ENCODE measurements at places on chromosomes 11 and 22.
A peak's percentile ranks its signal among the peaks of the same experiment; 100 is the strongest.

DNA sequence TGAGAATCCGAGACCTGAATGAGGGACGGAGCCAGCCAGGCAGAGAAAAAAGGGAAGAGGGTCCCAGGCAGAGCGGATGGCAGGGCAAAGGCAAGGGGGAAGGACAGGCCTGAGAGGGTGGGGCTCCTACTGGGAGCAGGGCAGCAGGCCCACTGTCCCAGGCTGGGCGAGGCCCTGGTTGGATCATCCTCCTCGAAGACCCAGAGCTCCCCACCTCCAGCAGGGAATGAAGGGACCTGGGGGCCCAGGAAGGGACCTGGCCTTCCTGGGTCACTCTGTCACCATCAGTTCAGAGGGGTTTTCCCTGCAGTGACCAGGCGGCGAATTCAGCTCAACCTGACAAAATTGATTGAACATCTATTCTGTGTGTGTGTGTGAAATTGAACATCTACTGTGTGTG lies 4.0 kb downstream of the CD5 start:
- DNase-seq = no peak

GRCh38 chr11:47052165-47052564 lies 115.6 kb downstream of the CSTPP1 start:
- DNase-seq = no peak

DNA sequence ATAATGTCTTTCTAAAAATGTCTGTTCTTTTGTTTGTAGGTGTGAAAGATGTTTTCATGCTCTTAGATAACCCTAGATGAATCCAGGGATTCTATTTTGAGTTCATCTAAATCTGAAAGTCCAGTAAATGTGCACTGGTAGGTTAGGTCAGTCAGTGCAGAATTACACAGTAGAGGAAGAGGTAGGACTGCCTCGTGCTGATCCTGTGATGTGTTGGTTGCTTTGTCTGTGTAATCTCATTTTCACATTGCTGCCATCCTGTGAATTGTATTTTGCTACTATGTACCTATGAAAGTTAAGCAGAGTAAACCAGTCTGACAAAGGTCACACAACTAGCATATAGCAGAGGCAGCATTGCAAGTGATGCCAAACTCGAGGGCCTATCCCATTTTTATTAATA lies 36.5 kb downstream of the ATXN10 start:
- DNase-seq = no peak

DNA sequence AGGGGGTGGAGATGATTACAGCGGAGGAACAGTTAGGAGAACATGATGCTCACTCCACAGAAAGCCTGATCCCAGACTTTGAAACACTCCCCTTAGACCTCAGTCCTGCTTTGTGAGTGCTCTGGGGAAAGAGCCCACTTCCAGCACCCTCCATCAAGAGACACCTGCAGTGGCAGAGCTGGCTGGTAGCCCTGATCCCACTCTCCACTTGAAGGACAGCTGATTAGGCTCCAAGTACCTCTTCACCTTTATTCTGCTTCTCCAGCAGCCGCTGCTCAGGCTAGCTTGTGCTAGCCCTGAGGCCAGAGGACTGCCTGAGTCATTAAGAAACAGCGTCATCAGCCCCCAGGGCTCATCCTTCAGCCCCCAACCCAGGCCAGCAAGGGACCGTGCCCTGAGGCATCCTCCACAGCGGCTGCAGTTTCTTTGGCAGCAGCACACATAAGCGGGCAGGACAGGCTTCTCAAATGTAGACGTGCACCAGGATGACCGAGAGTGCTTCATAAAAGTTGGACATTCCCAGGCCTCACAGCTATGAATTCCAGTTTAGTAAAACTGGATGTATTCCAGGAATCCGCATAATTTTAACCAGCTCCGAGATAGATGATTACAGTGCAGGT lies 146.0 kb upstream of the TBCEL start:
- DNase-seq = no peak

DNA sequence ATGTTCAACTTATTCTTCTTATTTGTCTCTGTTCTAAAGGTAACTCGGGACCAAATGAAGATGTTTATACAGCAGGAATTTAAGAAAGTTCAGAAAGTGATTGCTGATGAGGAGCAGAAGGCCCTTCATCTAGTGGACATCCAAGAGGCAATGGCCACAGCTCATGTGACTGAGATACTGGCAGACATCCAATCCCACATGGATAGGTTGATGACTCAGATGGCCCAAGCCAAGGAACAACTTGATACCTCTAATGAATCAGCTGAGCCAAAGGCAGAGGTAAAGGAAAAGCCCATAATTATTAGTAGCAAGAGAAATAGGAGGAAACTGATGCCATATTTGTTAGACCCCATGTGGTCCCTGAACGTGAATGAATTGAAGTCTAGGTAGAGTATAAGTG lies 63.3 kb downstream of the TRIM44 start:
- no peak for DNase-seq

DNA sequence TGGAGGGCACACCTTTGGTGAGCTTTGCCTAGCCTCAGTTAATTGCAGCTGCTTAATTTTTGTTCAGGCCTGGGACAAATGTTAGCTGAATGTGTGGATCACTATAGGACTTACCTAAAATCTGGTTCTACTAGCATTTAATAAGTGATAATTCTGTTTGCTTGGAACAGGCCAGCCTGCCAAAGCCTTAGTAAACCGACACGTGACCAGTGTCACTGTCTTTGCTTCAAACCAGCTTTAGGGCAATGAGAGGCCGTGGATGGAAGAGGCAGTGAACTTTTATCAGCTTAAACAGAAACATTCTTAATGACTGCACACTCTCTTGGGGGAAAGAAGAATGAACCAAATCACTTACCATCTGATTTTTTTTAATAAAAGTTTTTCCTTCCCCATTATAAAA lies 10.8 kb downstream of the PARVA start:
- no peak for DNase-seq

DNA sequence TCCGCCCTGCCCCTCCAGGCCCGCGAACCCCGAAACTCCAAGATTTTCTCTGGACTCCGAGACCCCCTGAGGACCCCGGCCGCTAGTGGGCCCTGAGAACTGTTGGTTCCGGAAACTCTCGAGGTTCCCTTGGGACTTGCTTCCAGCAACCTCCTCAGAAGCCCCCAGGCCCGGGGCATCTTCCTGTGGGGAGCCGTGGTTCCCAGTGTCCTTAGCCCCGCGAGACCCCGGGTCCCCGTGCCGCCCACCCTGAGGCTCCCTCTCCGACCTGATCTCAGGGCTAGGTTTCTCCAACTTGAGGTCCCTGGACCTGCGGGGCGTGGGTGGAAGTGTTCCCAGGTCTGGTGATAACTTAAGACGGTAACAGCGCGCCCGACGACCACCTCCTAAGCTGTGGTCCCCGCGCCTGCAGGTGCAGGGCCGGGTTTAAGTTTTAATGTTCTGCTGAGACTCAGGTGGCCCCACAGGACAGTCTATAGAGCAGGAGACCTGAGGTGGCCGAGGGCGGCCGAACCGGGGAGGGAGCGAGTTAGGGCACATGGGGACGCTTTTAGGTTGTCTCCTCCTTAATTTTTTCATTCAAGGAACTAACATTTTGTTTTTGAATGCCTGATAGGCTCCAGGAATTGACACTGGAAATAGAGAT lies 720 bp downstream of the FAM118A start:
- no peak for DNase-seq

DNA sequence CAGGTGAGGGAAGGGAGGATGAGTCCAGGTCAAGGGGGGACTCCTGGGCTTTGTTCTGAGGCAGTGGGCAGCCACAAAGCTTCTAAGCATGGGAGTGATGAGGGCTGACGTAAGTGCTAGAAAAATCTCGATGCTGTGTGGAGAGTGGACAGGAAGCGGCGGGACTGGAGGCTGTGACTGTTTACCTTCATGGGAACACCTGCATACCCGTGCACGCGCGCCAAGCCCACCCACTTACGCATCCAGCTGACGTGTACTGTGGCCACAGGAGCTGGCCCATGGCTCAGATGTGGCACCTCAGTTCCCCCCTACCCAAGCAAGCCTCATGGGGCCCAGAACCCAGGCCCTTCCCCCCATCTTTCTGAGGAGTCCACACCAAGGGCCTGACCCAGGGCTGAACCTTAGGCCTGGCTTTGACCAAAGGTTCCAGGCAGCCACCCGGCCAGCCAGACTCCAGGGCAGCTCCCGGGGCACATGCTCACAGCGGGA lies 14.0 kb downstream of the MYRF start:
- DNase-seq = no peak

DNA sequence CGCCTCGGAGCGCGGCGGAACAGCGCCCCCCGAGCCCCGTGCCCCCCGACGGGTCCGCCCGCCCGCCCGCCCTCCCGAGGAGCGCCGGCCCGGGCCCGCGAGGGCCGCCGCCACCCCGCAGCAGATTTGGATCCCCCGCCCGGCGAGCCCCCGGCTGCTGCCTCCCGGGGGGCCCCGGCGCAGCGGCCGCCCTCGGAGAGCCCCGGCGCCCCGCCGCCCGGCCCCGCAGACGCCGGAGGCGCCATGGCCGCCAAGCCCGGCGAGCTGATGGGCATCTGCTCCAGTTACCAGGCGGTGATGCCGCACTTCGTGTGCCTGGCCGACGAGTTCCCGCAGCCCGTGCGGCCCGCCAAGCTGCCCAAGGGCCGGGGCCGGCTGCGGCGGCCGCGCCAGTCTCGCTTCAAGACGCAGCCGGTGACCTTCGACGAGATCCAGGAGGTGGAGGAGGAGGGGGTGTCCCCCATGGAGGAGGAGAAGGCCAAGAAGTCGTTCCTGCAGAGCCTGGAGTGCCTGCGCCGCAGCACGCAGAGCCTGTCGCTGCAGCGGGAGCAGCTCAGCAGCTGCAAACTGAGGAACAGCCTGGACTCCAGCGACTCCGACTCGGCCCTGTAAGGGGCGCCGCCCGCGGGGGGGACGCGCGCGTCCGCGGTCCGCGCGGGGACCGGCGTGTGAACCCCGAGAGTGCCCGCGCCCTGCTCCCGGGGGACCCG lies 380 bp downstream of the C11orf96 start:
- no peak for DNase-seq

- no peak for DNase-seq
These were observed 14.5 kb upstream of the CYP2R1 start for GRCh38 chr11:14906578-14906977.

- no peak for DNase-seq
These were observed 122.4 kb downstream of the ETS1 start for GRCh38 chr11:128464878-128465450.

DNA sequence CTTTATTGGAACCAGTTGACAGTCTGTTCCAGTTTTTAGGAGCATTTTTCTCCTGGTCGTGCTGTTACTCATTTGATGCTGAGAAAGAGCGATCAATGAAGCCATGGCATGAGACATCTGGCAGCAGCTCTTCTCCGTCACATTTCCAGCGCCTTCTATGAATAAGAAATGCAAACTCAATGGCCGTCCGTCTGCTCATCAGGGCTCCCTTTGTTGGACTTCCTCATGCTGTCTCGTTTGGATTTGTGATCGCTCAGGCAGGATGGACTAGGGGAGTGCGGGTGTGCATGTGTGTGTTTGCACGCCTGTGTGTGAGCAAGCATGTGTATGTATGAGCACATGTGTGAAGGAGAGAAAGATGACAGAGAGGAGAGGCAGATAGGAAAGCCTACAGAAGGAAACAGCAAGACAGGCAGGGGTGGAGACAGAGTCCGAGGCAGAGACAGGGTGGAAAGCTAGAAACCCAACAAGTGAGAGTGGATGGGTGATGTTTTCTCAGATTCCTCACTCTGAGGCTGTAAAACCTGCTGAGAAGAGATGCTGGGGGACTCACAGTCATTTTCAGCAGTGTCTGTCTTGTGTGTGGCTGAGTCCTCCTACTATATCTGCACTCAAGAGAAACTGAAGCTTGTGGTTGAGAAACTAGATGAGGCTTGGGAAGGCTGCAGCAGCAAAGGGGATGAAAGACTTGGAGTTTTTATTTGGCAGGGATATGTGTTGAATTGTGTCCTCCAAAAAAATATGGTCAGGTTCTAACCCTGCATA lies 56.0 kb upstream of the CLMP start:
- DNase-seq = no peak

DNA sequence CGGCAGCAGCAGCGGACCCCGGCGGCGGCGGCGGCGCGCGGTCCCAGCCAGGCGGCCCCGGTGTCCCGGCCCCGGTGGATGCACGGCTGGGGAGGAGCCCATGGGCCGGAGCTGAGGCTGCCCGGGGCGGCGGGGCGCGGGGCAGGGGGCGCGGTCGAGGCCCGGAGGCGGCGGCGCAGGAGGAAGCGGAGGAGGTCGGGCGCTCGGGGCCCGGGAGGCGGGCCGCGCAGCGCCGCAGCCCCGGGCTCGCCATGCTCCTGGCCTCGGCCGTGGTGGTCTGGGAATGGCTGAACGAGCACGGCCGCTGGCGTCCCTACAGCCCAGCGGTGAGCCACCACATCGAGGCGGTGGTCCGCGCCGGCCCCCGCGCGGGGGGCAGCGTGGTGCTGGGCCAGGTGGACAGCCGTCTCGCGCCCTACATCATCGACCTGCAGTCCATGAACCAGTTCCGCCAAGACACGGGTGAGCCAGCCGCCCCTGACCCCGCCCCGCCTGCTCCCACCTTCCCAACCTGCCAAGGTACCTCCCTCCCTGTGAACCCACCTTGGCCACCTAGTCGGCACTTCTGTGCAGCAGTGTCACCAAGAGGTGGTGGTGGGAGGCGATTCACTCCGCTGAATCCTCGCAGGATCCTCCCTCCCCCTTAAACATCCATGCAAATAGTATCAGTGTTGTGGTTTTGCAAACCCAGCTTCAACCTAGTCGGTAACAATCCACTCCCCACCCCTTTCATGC lies 580 bp downstream of the DTX4 start:
- DNase-seq = peak; percentile 12

DNA sequence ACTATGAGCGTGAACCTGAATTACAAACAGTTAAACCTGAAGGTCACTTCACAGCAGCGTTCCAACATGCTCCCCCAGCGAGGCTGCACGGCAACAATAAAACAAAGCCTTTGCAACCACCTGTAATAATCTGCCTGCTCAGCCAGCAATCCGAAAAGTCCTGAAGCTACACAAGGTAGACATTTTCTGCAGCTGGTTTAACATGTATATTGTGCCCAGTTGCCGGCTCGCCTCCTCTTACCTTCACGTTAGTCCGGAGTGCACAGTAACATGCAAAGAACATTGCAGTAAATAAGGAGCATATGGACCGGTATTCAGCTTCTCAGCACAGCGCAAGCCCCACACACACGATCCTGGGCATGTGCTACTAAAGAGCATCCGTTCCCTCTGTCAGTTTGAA lies 704.3 kb downstream of the DLG2 start:
- no peak for DNase-seq

GRCh38 chr11:65541093-65541982 lies 16.5 kb downstream of the SCYL1 start:
- DNase-seq = no peak

- no peak for DNase-seq
These were observed 62.3 kb downstream of the DEUP1 start for GRCh38 chr11:93392867-93393266.

All from effector CD8-positive, alpha-beta T cell (primary cell).